ENCODE measurements at places on chromosomes 3 and 15. TPM values are rescaled to one million over a fixed set of nuclear protein-coding genes. Genes with fewer than 3 reads are reported as not detected.
A peak's percentile ranks its signal among the peaks of the same experiment; 100 is the strongest.

The DNAH1 gene
- 8.7 TPM for total RNA-seq

The GLDN gene
- 0.59 TPM for total RNA-seq

DNA sequence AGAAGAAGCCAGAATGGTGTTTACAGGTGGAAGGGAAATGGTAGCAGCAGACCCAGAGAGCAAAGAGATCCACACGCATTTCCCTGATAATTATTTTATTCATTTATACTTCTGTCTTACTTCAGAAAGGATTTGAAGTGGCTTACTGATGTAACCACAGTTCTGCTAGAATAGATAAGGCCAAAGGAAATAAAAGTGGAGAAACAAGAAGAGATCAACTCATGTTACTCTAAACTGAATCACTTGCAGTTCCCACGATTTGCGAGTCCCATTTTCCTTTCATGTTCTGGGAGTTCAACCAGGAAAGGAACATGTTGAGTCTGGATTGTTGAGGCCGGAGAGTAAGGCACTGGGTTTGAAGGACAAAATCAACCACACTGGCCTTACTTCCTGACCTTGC, 151.8 kb downstream of the MYRIP start:
- peak; percentile 39 for DNase-seq

GRCh38 chr3:134824791-134825190, 29.7 kb downstream of the EPHB1 start:
- no peak for DNase-seq

- no peak for DNase-seq
Observed at GRCh38 chr3:111802163-111802625, 56.9 kb upstream of the PHLDB2 start.

GRCh38 chr3:32428092-32429068, 36.7 kb downstream of the CMTM7 start:
- DNase-seq, result no peak

The AADACL2 gene
- not detected for total RNA-seq

The RBP2 gene
- total RNA-seq, result not detected

The ZKSCAN7 gene
- 9.8 TPM for total RNA-seq

DNA sequence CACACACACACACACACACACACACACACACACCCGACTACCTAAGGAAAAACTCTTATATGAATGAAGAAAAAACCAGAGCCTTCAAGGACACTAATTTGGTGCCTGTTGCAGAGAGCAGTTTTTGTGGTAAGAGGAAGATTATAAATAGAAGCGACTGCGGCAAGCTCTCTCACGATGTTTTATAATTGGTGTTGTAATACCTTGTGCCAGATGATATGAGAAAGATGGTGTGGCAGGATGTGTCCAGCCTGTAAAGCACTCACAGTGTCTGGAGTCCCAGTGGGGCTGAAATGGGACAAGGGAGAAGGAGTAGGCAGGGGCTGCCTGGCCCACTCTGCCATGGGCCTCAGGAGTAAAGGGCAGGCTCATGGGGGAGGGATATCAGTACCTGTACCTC, 839.9 kb downstream of the AGBL1 start:
- peak; percentile 38 for DNase-seq

The OCA2 gene
- total RNA-seq, result not detected

GRCh38 chr15:93173369-93173768, 84.4 kb upstream of the RGMA start:
- DNase-seq, result no peak

- DNase-seq, result peak; percentile 29
Observed at GRCh38 chr3:184351511-184352148, 9.8 kb downstream of the CLCN2 start.

DNA sequence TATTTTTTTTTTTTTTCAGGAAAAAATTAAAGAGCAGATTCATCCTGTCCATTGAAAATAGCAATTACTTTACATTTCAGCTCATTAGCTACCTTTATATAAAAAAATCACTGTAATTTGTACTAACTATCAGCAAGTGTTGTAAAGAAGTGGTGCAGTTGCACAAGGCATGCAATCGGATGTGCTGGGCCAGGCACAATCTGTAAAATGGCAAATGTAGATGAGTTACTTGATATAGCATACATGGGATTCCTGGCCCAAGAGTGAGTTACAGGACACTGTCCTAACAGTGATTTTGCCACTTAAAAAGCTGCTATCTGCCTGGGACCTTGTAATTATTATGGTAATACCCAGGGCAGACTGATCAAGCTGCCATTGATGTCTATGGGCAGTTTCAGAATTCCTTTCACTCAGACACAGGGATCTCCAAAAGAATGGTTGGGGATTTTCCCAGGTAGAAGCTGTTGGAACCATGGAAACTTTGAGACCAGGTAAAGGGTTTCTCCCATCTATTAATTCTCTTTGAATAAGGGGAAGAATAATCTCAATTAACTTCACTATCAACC, 182.2 kb upstream of the ICE2 start:
- no peak for DNase-seq

- DNase-seq, result no peak
Observed at GRCh38 chr3:100213891-100214573, 46.8 kb upstream of the TBC1D23 start.

The FGF7 gene
- 377 TPM for total RNA-seq

The TAGLN3 gene
- not detected for total RNA-seq

DNA sequence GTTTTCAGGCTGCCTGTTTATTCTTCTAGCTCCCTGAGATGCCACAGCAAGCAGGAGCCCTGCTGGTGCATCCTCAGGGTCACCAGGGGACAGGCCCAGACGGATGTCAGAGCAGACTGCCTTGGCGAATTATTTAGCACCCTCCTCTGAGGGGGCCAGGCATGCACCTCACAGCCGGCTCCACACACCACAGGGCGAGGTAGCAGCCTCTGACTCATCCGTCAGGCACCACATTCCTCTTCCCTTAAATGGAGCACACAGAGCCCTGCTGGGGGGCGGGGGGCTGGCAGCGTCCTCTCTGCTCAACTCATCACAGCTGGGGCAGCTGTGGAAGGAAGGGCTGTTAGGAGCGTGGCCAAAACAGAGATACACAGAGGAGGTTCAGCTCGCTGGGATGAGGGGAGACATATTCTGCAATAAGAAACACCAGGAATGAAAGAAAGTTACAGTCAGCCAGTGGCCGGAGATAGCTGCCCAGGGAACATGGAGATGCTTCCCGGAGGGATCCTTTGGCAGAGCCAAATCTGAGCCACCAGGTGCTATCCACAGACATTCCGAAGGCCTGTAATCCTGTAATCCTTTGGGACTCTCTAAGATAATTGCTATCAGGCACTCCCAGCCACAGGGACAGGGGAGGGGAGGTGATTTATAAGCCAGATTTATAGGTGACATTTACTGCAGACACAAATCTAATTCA, 13.9 kb upstream of the PRICKLE2 start:
- DNase-seq, result peak; percentile 93

The ATP13A5 gene
- total RNA-seq, result not detected

GRCh38 chr3:86930181-86930580, 60.8 kb downstream of the VGLL3 start:
- no peak for DNase-seq

DNA sequence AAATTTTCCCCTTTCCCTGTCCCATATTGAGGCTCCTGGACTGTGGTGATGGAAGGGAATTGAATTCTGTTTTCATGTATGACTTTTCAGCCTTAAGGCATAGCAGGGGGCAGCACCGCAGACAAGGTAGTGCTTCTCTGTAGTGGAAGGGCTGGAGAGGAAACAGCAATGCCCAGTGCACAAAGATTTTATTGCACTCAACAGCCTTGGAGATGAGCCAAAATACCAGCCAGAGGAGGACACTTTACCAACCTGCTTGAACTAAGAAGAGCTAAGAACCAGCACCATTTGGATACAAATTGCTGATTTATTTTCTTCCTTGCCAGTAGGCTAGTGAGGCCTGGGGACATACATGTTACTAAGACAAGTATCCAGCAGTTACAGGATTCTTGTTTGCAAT, 98.7 kb downstream of the KCNMB2 start:
- no peak for DNase-seq

The RAB5A gene
- 69.1 TPM for total RNA-seq

- no peak for DNase-seq
Observed at GRCh38 chr3:72032441-72033135, 247.6 kb upstream of the PROK2 start.

DNA sequence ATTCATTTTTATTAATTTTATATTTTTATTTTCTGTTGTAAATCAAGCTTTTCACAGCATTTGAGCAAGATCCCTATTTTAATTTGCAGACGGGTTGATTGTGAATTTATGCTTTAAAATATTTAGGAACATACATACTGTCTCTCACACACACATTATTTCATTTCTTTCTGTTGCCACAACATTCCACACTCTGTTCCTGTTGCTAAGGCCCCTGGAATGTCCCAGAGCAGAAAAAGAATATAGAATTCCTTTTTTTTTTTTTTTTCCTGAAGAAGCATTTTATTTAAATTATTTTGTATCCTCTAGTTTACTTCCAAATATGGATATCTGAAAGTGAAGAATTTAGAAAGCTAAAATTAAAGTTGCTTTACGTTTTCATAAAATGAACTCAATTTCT, 36.8 kb upstream of the SCAANT1 start:
- DNase-seq, result peak; percentile 58

DNA sequence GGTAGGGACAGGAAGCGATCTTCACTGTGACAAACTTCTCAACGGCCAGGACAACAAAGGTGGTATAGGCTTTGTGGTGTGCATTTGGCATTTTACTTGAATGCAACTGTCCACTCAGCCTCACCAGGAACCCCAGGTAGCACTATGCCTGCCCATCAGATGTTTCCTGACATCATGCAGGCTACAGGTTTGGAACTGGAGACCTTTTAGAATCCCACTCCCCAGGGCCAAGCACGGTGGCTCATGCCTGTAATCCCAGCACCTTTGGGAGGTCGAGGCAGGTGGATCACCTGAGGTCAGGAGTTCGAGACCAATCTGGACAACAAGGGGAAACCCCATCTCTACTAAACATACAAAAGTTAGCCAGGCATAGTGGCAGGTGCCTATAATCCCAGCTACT, 9.6 kb downstream of the STARD5 start:
- no peak for DNase-seq

GRCh38 chr3:14950274-14950673, 2.9 kb downstream of the NR2C2 start:
- no peak for DNase-seq

DNA sequence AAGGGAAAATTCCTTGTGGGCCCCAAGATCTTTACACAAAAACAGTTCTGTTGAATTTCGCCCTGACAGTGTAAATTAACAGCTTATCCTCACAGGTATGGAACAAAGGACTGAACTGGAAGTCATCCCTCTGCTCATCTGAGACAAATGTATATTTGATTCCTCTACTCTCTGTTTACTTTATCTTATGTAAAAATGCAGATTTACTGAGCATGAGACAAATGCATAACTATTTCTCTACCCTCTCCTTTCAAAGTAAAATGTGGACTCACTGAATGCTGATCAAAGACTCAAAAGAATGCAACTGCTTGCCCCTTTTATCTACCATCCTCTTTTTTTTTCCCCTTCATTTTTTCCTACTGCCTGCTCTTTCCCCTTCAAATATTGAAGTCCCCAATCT, 98.6 kb upstream of the CRBN start:
- DNase-seq, result no peak

- peak; percentile 93 for DNase-seq
Observed at GRCh38 chr3:52053307-52054304, 2.8 kb downstream of the DUSP7 start.

DNA sequence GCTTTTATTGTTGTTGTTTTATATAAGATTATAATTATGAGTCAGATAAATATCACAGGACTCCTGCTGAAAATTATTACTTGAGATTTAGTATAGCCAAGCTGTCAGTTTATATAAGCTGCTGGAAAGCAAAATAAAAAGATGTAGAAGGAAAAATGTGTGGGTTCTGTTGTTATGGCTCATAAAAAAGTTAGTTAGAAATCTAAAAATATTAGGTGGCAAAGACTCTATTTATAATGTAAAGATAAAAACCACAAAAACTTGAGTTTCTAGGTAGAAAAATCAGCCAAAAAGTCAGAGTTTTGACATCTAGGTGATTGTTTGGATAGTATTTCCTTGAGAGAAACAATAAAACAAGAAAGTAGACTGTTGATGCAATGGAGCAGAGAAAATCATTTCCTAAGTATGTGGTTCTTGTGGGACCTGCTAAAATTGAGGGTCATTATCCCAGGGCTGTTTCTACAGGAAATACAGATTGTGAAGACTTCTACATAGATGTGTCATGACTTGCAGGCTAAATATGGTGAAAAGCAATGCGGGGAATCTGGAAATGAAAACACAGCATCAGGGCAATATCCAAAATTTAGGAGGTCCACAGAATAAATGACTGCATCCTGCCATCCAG, 1109.6 kb upstream of the CADM2 start:
- no peak for DNase-seq

DNA sequence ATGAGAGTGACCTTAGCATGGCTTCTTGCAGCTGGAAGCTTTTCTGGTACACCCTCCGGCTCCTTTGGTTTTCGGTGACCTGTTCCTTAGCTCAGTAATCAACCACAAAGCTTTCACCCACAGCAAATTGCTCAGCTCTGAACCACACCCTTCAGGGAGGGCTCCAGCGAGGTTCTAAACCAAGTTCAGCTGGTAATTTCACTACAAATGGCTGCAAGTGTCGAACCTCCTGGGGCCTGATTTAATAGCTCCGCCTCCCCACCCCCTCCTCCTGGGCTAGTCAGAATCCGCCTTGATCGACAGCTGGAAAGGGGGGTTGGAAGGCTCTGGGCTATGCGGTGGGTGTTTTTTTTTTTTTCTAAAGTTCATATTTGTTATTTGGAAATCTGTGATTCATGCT, 150.9 kb upstream of the MCTP2 start:
- DNase-seq, result no peak

The GABRG3 gene
- not detected for total RNA-seq

DNA sequence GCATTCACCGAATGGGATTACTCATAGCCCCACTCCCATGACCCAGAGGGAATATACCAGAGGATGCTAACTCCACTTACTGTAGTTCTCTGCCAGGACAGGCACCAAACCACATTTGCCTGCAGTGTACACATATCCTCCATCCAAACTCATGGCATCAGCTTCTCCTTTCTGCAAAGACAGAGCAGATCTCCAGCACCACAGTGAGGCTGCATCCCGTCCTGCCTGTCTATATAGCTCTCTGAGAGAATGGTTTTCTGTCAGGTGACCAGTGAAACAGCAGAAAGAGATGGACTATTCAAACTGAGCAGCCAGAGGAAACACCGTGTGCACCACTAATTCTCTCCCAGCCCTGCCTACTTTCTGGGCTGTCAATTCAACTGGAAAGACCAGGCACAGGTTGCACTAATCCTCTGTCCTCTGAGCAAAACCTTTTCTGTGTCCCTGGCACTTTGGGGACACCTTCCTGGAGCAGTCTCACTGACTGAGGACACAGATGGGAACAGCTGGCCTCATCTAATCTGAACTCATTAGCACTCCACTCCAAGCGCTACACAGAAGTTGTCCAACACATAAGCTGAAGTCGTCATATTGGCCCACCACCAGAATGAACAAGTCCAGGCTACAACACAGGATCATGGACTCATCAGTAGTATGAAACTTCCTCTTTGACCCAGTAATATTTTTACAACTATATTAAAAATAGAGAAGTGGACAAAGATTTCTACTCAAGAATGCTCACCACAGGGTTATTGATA, 17.3 kb downstream of the LTF start:
- no peak for DNase-seq

DNA sequence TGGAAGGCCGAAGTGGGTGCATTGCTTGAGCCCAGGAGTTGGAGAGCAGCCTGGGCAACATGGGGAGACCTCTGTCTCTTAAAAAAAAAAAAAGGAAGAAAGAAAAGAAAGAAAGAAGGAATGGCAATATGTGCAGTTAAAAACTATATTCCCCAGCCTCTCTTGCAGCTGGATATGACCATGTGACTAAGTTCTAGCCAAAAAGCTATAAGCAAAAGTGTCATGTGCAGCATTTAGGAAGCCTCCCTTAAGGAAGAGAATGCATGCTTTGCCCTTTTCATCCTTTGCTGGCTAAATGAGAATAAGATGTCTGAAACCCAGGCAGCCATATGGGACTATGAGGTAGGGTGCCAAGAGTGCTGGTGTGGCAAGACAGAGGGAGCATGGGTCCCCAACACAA, 21.8 kb downstream of the CYP19A1 start:
- DNase-seq, result no peak
